ENCODE measurements at places on chromosomes 2 and 18. TPM values are rescaled to one million over a fixed set of nuclear protein-coding genes. Genes with fewer than 3 reads are reported as not detected.

PSMD14 gene
- polyA plus RNA-seq = 176 TPM

ZSWIM2 gene
- polyA plus RNA-seq = not detected

EHD3 gene
- 7.9 TPM for polyA plus RNA-seq

ASB18 gene
- not detected for polyA plus RNA-seq

IL36A gene
- polyA plus RNA-seq = not detected

CFAP221 gene
- 0.30 TPM for polyA plus RNA-seq

MTLN gene
- polyA plus RNA-seq = 107 TPM

EFHD1 gene
- 1.3 TPM for polyA plus RNA-seq

KLHL41 gene
- 0.05 TPM for polyA plus RNA-seq

DGUOK gene
- 131 TPM for polyA plus RNA-seq

SCYGR4 gene
- polyA plus RNA-seq = not detected

CROCC2 gene
- not detected for polyA plus RNA-seq

All from A549 (cell line).